NCI-H2081 (cell line): ENCODE measurements at places on chromosomes 7 and 10.

GRCh38 chr7:48931481-48931880 is 7.1 kb downstream of the CDC14C start:
- DNase-seq, result no peak

DNA sequence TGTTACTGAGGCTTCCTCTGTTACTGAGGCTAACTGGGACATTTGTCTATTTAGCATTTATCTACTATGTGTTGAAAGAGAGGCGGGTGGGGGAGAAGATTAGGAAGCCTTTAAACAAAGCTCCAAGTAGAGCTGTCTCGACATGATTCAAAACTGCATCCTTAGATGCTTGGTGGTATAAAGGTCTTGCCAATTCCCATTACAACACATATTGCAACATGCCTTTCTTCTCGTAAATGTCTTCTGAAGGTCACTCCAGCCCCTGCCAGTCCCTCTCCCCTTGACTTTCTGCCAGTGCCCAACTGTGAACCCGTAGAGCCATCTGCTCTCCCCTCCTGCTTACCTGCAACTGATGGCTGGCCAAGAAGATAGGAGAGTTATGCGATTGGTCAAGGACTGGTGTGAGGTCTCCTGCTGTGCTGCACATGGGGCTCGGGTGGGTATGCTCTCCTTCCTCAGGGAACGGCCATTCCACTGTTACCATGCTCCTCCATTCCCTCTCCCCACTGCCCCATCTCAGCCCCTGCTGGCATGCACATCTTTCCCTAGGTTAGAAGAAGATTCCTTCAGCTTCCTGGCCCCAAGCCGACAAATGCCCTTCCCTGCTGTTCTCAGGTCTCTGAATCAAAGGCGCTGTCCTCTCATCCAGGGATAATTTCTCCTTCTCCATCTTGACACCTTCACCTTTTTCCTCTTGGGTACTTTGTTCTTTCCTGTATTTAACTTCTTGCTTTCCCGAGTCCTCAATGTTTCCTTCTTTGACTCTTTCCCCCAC is 43.6 kb upstream of the ZNF32 start:
- no peak for DNase-seq

GRCh38 chr10:24784923-24785322 is 61.2 kb upstream of the ARHGAP21 start:
- DNase-seq, result no peak

GRCh38 chr10:125164421-125164820 is 4.1 kb upstream of the CTBP2 start:
- DNase-seq, result no peak

- no peak for DNase-seq
Observed at GRCh38 chr10:101774589-101775272, 1.2 kb downstream of the FGF8 start.

- no peak for DNase-seq
Observed at GRCh38 chr10:12787297-12787696, 214.2 kb downstream of the CCDC3 start.

- DNase-seq, result no peak
Observed at GRCh38 chr7:99499371-99499720, 735 bp downstream of the ZNF394 start.

DNA sequence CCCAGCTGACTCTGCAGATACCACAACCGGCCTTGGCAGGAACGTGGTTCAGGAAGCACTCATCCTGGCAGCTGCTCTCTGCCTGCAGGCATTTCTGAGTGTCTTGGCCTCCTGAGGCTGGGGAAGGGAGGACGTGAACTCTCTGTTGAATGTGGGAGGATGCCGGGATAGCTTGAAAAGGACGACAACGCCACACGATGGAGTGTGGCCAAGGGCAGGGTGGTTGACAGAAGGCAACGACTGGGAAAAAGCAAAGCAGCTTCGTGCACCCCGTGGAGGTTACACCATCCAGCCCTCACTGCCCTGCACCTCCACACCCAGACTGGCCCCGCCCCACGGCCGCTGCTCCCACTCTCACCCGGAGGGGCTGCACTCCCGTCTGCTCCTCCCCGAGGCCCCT is 466.1 kb upstream of the FOXK1 start:
- DNase-seq, result no peak

- DNase-seq, result no peak
Observed at GRCh38 chr7:128735436-128735835, 3.7 kb upstream of the CALU start.

- no peak for DNase-seq
Observed at GRCh38 chr10:118948786-118949185, 80.7 kb upstream of the NANOS1 start.

DNA sequence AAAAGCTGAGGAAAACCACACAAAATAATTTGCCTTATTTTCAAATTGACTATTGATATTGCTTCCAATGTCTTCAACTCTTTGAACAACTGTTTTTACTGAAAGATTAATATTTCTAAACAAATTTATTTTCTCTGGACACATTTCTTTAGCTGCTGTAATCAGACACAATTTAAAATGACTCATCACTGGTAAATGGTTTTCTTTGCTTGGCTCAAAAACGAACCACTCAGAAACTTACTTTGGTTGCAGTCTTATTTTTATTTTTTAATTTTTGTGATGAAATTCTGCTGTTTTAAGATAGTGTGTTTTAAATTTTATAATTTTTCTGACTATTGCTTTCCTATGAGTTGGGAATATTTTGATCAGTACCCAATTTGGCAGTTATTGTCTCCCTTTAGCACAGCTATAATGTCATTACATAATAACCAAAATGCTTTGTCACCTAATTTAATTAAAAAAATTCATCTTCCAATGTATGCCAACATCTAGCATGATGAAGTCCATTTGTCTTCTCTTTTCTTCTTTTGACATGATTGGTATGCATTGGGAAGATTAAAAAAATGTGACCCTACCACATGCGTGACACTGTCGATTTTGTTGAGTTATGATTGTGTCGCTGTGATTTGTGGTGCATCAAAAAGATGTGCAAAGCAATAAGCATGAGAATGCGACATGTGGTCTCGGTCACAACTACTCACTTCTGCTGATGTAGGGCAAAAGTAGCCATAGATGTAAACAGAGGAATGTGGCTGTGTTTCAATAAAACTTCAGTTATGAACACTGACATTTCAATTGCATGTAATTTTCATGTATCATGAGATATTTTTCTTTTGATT is 222.3 kb downstream of the SUGCT start:
- DNase-seq, result no peak

GRCh38 chr7:152866791-152867501 is 107.4 kb downstream of the ACTR3B start:
- no peak for DNase-seq

GRCh38 chr7:67463983-67464382 is 467.4 kb downstream of the TYW1 start:
- no peak for DNase-seq

DNA sequence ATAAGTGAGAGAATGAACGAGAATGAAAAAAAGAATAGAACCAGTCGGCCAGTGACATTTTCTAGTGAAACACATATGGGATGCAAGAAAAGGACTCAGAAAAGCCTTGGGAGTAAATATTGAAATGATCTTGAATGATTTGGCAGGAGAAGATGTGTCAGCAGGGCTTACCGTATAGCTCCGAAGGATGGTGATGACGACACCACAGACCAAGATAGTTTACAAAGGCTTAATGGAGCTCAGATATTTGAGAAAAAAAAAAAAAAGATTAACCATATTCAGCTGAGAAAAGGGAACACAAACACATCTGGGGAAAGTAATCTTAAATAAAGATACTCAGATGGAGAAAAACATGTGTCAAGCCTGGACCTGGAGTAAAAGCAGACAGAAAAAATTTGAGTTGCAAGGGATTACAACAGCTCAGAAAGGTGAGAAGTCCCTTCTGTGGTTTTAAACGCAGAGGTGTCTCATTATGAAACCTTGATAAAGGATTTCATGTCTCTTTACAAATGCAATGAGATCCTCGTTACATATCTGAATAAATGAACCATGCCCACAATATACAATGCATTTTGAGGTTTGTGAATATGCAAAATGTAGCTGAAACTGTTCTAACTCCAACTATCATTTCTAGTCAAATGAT is 36.0 kb downstream of the DNAJB9 start:
- DNase-seq, result no peak

- no peak for DNase-seq
Observed at GRCh38 chr7:126720232-126720631, 532.5 kb downstream of the GRM8 start.

DNA sequence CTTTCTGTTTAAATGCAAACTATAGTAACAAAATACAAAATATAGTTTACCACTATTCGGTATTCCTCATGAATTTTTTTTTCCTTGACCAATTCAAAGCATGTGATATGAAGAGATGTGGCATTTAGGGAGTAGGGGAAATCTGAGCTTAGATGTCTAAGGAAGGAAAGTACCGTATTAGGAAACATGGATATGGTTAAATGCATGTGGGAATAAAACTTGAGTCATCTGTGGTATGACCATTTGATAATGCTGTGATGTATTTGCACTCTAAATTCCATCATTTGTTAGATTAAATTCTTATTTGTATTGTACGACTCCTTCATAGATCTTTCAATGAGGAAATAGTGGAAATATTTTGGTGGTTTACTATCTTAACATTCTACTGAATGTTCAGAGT is 19.7 kb downstream of the AHR start:
- DNase-seq, result no peak

GRCh38 chr10:108616559-108617285 is 1306.6 kb downstream of the XPNPEP1 start:
- DNase-seq, result no peak

- DNase-seq, result no peak
Observed at GRCh38 chr7:138169441-138169851, 93.2 kb downstream of the AKR1D1 start.

DNA sequence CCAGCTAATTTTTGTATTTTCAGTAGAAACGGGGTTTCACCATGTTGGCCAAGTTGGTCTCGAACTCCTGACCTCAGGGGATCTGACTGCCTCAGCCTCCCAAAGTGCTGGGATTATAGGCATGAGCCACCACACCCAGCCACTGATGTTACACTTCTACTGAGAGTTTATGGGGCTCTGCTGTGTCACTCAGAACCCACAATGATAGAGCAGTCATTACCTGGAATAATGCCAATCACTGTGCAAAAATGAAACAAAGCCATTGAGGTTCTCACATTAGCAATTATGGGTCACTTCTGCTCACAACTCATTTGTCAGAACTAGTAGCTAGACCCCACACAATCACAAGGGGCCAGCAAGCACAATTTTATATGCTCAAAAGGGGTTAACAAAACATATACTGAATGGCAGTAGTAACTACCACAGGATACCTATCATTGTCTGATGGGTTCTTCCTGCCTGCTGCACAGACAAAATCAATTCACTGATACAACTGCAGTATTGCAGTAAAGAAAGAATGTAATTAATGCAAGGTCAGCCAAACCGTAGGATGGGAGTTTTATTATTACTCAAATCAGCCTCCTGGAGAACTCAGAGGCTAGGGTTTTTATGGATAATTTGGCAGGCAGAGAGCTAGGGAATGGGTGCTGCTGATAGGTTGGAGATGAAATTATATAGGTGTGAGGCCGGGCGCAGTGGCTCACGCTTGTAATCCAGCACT is 72.1 kb upstream of the TRIM24 start:
- no peak for DNase-seq
